Adrenal gland (tissue), 19 donors: ENCODE measurements at places on chromosomes 16 and 17. TPM values are rescaled to one million over a fixed set of nuclear protein-coding genes. Genes with fewer than 3 reads are reported as not detected.

DNA sequence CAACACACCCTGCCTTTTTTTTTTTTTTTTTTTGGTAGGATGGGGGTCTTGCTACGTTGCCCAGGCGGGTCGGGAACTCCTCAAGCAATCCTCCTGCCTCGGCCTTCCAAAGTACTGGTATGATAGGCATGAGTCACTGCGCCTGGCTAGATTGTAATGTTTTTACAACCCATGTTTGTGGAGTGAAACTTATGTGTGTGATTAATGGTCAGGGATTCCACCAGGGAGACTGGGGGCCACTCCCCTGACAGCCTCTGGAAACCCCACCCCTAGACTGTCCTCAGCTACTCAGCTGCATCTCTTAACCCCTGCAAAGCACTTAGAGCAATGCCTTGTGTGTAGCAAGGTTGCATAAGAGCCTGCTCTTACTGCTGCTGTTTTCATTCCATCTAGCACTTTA is 220.5 kb downstream of the PARN start:
- H3K4me3 ChIP-seq = no peak overlapping the region
- H3K27ac ChIP-seq = no peak overlapping the region
- DNase-seq = no peak
- H3K27me3 ChIP-seq = no peaks in the 10 kb centered on the region
- H3K4me1 ChIP-seq = peaks cover 5% of the 10 kb centered on the region

DNA sequence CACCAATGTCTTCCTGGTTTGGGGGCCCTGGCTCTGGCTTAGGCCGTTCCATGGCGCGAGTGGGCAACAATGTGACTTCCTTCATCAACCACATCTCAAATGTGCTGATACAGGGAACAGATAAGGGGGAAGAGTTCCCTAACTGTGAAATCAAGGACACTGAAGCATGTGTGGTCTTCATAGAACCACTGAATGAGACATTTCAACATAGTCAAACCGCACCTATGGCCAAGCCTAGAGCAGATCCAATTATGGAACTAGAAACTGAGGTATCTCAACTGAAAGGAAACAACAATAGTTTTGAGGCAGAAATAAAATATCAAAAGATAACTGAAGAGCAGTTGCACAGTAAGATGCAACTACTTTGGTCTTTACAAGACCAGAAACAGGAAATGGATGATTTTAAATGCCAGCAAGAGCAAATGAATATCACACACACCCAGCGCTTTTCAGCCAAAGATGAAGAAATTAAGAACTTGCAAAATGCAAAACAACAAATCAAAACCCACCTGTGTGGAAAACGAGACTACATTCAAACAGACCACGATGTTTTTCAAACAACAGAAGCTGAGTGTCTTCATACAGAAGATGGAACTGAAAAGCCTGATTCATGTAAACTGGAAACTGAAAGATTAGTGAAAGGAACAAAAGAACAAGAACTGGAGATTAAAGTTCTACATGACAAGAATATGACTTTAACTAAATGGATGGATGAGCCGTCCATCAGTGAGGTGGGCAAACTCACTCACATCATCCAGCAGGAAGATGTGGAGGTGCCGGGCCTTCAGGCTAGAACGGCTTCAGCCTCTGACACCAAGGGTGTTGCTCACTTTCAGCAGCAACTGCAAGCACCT is 18.1 kb upstream of the LCMT1 start:
- H3K27ac ChIP-seq = no peak overlapping the region
- no peaks in the 10 kb centered on the region for H3K4me1 ChIP-seq
- no peaks in the 10 kb centered on the region for H3K27me3 ChIP-seq
- no peak for DNase-seq
- no peak overlapping the region for H3K4me3 ChIP-seq

DNA sequence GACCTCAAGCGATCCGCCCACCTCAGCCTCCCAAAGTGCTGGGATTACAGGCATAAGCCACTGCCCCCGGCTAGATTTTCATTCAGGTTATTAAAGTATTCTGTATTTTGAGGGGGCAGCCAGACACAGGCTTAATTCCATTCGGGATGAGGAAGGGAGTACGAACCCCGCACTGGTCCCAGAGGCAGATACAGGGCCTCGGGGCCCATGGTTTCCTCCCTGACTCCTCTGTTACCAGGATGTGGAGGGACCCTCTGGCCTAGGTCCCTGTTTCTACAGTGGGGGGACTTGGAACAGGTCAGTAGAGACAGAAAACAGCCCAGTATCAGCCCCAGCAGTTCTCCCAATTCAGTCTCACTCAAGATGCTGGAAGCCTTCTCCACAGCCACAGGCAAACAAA is 42.0 kb downstream of the PECAM1 start:
- H3K36me3 ChIP-seq = no peaks in the 10 kb centered on the region
- no peak for DNase-seq
- H3K4me1 ChIP-seq = peaks cover 14% of the 10 kb centered on the region

GRCh38 chr17:69335058-69335457 is 8.1 kb upstream of the ABCA5 start:
- no peaks in the 10 kb centered on the region for H3K27me3 ChIP-seq
- no peak for DNase-seq
- H3K36me3 ChIP-seq = no peaks in the 10 kb centered on the region
- H3K27ac ChIP-seq = no peak overlapping the region
- H3K4me1 ChIP-seq = no peaks in the 10 kb centered on the region

GRCh38 chr17:19796457-19796856 is 48.4 kb upstream of the ALDH3A1 start:
- no peak for DNase-seq
- no peaks in the 10 kb centered on the region for H3K4me1 ChIP-seq
- H3K27me3 ChIP-seq = no peaks in the 10 kb centered on the region
- peaks cover 57% of the 10 kb centered on the region for H3K36me3 ChIP-seq
- no peak overlapping the region for H3K27ac ChIP-seq
- no peak overlapping the region for H3K4me3 ChIP-seq

DNA sequence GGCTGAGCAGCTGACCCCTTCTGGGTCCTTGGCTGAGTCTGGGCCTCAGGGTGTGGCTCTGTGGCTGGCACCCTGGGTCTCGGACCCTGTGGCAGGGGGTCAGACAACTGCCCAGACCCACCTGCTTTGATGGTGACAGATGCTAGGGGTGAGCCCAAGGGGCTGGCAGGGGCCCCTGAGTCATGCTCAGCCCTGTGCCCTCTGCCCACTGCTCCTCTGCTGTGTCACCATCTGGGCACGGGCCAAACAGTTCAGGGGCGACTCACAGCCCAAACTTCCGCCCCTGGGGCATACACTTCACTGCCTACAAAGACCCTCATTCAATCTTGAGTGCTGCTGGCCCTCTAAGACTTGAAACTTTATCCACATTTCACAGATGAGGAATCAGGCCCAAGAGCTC is 5.7 kb downstream of the ADGRG1 start:
- H3K27me3 ChIP-seq = no peaks in the 10 kb centered on the region
- H3K4me1 ChIP-seq = peaks cover 9% of the 10 kb centered on the region
- no peak for DNase-seq
- H3K4me3 ChIP-seq = no peak overlapping the region
- H3K36me3 ChIP-seq = no peaks in the 10 kb centered on the region

- no peak for DNase-seq
- H3K36me3 ChIP-seq = no peaks in the 10 kb centered on the region
- H3K4me1 ChIP-seq = no peaks in the 10 kb centered on the region
- H3K27ac ChIP-seq = no peak overlapping the region
- H3K4me3 ChIP-seq = no peak overlapping the region
Measured at GRCh38 chr17:77770331-77771105, 188.0 kb upstream of the TNRC6C start.

DNA sequence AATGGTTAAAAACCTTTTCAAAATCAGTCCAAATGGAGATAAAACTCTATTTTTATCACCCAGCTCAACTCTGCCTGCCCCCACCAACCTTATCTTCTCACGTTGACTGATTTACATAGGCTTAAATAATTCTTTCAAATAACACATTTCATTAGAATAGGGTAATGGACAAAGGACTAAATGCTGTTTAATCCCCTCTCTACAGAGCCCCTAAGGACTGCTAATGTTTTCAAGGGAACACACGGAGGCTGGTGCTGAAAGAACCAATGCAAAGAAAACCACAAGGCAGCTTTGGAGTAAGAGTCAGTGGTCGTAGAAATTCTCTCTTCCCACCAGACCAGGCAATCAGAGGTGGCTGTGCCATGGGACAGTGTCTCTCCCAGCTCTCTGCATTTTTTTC is 445.7 kb upstream of the MAF start:
- no peak overlapping the region for H3K4me3 ChIP-seq
- no peak overlapping the region for H3K27ac ChIP-seq
- no peaks in the 10 kb centered on the region for H3K36me3 ChIP-seq

GRCh38 chr16:75362846-75363245 is 70.5 kb downstream of the CFDP1 start:
- no peaks in the 10 kb centered on the region for H3K27me3 ChIP-seq
- peaks cover 13% of the 10 kb centered on the region for H3K4me1 ChIP-seq
- H3K36me3 ChIP-seq = no peaks in the 10 kb centered on the region
- no peak overlapping the region for H3K27ac ChIP-seq

DNA sequence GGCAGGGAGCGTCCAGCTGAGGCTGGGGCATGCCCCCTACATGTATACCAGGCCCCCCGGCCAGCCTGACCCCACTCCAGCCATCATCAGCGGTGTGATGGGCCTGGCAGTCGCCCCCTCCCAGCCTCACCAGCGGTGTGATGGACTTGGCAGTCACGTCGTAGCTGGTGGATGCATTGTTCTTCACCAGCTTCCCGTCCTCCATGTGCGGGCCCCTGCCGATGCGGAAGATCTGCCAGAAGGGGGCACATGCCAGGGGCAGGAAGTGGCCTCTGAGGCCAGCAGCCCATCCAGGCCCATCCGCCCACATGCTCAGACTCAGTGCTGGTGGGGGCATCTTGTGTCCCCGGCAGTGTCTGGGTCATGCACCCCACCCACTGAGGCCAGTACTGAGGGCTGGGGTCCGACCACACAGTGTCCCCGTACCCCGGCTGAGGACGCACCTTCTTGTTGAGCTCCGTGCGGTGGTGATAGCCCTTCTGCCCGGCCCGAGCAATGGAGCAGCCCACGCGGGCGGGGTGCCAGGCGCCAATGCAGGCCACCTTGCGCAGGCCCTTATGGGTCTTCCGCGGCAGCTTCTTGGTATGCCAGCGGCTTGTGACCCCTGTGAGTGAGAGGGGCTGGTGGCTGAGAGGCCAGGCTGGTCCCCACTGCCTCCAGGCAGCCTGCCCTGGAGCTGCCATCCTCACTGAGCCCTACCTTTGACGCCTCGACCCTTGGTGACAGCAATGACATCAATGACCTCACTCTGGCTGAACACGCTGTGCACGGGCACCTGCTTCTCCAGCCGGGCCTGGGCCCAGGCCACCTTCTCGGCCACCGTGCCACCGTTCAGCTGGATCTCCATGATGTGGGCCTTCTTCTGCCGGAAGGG is 3.7 kb upstream of the MSRB1 start:
- H3K4me3 ChIP-seq = no peak overlapping the region
- no peaks in the 10 kb centered on the region for H3K36me3 ChIP-seq
- peaks cover 7% of the 10 kb centered on the region for H3K4me1 ChIP-seq
- DNase-seq = no peak
- H3K27me3 ChIP-seq = no peaks in the 10 kb centered on the region
- H3K27ac ChIP-seq = no peak overlapping the region

GRCh38 chr17:64196601-64197000 is 66.5 kb downstream of the TEX2 start:
- no peak overlapping the region for H3K27ac ChIP-seq
- no peak for DNase-seq
- no peak overlapping the region for H3K4me3 ChIP-seq
- H3K4me1 ChIP-seq = peaks cover 24% of the 10 kb centered on the region
- H3K36me3 ChIP-seq = no peaks in the 10 kb centered on the region
- H3K27me3 ChIP-seq = no peaks in the 10 kb centered on the region

GRCh38 chr17:27540318-27541101 is 84.3 kb downstream of the KSR1 start:
- H3K27ac ChIP-seq = peak overlapping the region; percentile 94
- DNase-seq = peak; percentile 96
- H3K4me1 ChIP-seq = peaks cover 17% of the 10 kb centered on the region
- no peaks in the 10 kb centered on the region for H3K36me3 ChIP-seq
- H3K4me3 ChIP-seq = no peak overlapping the region
- no peaks in the 10 kb centered on the region for H3K27me3 ChIP-seq

DNA sequence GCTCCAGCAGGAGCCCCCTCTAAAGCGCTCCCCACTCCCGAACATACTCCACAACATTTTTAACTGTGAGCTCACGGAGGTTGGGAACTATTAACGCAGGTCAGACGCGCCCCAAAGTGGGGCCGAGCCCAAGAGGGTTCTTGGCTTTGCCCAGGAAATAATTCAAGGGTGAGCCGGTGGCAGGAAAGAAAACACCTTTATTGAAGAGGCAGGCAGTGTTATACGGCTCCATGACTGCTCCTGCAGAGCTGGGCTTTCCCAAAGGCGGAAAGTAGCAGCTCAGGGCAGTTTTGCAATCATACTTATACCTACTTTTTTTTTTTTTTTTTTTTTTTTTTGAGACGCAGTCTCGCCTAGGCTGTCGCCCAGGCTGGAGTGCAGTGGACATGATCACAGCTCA is 6.2 kb downstream of the ADCY9 start:
- H3K4me3 ChIP-seq = no peak overlapping the region
- no peaks in the 10 kb centered on the region for H3K27me3 ChIP-seq
- H3K4me1 ChIP-seq = peaks cover 38% of the 10 kb centered on the region
- H3K27ac ChIP-seq = no peak overlapping the region
- no peaks in the 10 kb centered on the region for H3K36me3 ChIP-seq

DNA sequence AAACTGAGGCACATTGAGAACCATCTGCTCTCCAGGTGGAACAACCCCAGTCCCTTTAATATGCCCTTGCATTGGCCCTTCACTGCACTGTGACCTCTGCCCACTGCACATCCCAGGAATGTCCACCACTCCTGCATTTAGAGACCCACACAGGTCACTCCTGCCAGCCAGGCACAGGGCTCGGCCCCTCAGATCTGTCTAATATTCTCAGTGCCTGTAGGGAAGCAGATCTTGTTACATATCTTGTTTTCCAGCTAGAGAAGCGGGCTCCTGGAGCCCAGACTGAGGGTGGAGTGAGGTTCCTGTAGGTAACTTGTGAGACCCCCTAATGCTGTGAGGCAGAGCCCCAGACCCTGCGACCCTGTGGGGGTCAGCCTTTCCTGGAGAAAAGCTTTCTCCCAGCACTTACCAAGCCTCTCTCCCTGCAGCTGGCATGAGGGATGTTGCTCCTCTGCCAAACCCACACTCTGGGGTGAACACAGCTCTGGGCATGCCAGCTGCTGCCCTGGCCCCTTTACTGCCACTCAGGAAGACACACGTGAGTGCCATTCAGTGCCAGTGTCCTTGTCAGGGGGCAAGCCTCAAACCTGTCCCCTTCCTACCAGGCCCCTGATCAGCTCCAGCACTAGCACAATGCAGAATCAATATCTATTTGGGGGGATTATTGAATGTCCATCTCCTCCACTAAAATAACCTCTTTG is 40.3 kb upstream of the CRHR1 start:
- DNase-seq = no peak
- H3K4me1 ChIP-seq = no peaks in the 10 kb centered on the region
- peaks cover 6% of the 10 kb centered on the region for H3K27me3 ChIP-seq
- H3K36me3 ChIP-seq = no peaks in the 10 kb centered on the region

Gene ELMO3
- 1.5 TPM for total RNA-seq

Gene ZPBP2
- total RNA-seq = not detected

Gene SECTM1
- 15.4 TPM for total RNA-seq

Gene ELP5
- 28.0 TPM for total RNA-seq

Gene TP53TG3D
- total RNA-seq = not detected

Gene NACA2
- total RNA-seq = 0.28 TPM

Gene ALDH3A1
- total RNA-seq = 0.21 TPM

Gene NLRC5
- 26.1 TPM for total RNA-seq

Gene CACNG4
- total RNA-seq = 0.11 TPM

Gene CD300A
- 7.4 TPM for total RNA-seq

Gene CTRL
- total RNA-seq = 0.31 TPM
